ENCODE measurements at places on chromosomes 7 and 10.

DNA sequence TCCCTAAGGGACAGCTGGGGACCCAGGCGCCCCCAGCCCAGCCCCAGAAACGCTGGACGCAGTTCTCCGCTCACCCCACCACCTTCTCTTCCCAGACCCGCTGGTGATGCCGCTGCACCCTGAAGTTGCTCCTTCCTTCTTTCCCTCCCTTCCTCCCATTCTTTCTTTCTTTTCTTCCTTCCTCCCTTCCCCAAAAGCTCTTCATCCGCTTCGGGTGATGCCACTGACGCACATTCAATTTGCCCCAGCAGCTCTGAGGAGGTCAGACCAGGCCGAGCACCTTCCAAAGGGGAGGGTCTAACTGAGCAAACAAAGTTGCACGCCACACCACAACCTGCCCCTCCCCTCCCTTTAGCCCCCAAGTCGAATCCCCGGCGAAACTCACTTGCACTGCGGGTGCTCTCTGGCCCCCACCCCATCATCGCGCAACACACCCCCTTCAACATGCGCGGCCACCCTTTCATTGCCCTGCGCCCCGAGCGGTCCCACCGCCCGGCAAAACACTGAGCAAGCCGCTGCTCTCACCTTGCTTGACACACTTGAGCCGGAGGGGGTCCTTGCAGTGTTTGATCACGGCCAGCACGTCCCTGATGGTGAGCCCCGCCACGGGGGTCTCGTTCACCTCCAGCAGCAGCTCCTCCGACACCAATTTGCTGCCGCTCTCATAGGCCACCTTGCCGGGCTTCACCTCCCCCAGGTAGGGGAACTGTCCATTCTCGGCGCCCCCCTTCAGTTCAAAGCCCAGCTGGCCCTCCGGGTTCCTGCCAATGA is 787 bp downstream of the MAGI2 start:
- DNase-seq, result no peak

- DNase-seq, result no peak
Observed at GRCh38 chr10:34778237-34778636, 36.9 kb downstream of the PARD3 start.

- DNase-seq, result no peak
Observed at GRCh38 chr10:72263613-72264241, 10.0 kb upstream of the DDIT4 start.

DNA sequence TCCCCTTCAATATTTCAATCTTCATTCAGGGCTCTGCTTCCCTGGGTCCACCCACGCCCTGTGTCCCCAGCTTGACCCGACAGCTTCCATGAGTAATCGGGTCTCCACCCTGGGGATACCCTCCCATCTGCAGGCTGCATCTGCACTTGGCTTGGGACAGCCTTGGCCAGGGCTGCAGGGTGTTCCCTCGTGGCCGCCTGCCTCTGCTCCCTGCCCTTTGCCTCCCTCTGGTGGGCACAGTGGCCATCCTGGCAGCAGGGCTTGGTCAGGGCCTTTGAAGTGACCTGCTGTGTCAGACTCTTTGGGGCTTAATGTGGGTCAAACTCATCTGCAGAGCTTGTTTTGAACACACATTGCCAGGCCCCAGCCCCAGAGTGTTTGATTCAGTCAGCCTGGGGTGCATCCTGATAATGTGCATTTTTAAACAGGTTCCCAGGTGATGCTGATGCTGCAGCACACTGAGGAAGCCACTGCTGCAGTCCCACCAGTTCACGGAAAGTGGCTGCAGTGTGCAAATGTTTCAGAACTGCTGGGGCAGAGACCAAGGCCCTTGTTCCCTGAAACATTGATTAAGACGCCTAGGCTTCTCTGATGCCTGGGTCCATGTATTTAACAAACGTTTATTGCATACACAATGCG is 80.7 kb upstream of the SEC61G start:
- DNase-seq, result no peak

- DNase-seq, result no peak
Observed at GRCh38 chr10:79005126-79005810, 63.5 kb upstream of the ZMIZ1 start.

DNA sequence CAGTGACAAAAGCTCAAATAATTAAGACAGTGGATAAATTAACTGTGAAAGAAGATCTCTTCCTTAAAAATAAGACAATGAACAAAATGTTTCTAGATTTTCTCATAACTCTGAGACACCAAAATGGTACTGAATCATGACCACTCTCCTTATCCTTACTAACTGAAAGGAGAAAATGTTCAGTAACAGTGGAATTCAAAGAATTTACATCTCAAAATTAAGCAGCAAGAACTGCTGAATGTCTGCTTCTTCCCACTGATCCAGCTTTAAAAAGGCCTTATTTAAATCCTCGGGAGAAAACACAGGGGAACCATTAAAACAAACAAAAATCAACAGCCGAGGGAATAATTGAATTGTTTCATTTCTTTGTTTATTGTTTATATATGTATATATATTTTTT is 27.3 kb upstream of the PLXDC2 start:
- DNase-seq, result no peak

GRCh38 chr7:96169439-96169838 is 152.5 kb downstream of the SLC25A13 start:
- DNase-seq, result no peak

- DNase-seq, result no peak
Observed at GRCh38 chr10:12934777-12935176, 66.7 kb downstream of the CCDC3 start.

GRCh38 chr7:82036146-82036886 is 266.5 kb upstream of the HGF start:
- DNase-seq, result no peak

DNA sequence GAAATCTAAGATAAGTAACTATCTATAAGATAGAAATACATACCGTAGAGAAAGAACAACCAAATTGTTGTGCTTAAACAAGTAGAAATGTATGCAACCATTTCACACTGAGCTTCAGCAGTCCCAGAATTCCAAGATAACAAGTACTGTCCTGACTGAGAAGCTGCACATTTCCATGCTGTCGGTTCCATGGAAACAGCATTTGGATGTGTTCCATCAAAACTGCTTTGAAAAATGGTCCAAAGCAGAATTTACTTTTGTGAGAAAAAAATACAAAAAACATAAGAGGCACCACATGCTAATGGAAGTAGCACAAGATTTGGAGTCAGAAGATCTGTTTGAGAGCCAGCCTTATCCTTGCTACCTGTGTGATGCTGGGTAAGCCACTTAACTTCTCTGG is 92.6 kb downstream of the MTERF1 start:
- no peak for DNase-seq

DNA sequence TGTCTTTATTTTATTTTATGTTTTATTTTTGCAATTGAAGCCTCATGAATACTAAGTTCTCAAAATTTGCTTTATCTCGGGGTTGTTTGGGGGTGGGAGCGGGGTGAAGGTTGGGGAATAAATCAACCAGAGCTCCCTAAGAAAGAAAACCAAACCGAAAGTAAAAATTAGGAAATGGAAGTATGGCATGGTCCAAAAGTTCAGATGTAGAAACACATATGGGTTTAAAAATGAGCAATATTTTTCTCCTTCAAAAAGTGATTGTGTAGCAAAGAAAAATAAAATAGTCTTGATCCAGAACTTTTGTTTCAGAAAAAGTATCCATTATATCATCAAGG is 177.4 kb upstream of the PLXDC2 start:
- no peak for DNase-seq

GRCh38 chr10:91694170-91694794 is 61.4 kb upstream of the PPP1R3C start:
- no peak for DNase-seq

DNA sequence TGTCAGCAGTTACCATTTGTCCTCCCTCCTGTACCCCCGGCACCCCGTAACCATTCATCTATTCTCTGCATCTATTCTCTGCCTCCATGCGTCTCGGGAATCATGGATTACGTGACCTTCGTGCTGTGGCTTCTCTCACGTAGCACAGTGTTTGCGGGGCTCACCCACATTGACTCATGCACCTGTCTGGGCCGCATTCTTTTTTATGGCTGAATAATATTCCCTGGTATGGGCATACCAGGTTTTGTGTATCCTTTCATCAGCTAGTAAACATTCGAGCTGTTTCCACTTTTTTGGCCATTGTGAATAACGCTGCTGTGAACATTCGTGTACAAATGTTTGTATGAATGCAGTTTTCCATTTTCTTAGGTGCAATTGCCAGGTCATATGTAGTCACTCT is 17.7 kb downstream of the CUX1 start:
- no peak for DNase-seq

- no peak for DNase-seq
Observed at GRCh38 chr7:75738604-75738974, at the start of gene HIP1. HIP1 (minus strand) TSS chr7:75738941; CDS start chr7:75738920, 21 bp downstream.

GRCh38 chr10:80701706-80702105 is 164.0 kb downstream of the SH2D4B start:
- DNase-seq, result no peak

DNA sequence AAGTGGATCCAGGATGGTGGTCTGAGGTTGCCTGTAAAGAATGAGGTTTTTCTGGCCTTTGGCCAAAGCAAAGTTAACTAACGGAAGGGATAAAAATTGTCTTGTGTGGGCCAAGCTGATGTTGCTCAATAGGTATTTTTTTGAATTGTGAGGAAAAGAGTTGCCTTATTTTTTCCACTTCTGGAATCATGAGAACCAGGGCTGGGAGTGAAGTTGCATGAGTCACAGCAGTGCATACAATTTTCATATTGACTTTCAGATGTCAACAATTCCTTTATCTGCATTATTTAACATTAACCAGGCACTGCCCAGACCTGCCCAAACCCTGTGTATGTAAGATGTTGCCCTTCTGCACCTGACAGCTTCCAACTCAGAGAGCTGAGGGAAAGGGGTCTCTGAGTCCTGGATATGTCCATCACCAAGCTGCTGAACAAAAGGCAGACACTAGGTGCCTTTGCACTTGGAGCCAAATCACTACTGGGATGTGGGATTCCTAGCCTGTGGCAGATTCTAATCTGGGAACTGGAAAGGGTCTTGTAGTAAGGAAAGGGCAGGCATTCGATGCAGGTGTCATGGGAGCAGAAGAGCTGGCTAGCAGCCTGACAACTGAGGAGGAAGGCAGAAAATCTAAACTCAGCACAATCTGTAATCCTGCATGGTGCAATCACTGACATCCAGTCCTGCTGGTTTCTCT is 52.3 kb upstream of the SLC35B4 start:
- DNase-seq, result no peak

DNA sequence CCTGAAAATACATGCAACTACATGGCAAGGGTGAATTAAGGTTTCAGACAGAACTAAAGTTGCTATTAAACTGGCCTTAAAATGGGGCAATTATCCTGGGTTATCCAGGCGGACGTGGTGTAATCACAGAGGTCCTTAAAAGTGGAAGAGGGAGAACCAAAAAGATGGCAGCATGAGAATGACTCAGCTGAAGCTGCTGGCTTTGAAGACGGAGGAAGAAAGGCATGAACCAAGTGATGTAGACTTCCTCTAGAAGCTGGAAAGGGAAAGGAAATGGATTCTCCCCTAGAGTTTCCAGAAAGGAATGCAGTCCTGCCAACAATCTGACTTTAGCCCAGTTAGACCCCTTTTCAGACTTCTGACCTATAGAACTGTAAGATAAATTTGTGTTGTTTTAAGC is 27.0 kb upstream of the UBN2 start:
- no peak for DNase-seq

DNA sequence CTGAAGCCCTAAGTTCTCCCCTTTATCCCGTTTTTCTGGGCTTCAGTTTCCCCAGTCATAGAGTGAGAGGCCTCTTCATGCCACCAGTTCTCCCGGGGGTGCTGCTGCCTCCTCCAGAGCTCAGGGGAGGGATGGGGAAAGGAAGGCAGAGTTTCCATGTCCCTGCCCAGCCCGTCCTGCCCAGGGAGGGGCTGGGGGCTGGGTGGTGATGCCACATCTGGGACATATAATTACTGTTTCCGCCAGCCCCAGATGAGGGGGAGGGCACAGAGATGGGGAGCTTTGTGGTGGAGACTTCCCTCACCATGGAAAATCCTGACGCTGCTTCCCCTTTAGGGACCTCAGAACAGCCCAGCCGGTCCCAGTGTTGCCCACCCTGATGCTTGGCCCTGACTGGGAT is 4.1 kb downstream of the AQP1 start:
- no peak for DNase-seq

GRCh38 chr10:117948493-117948892 is 98.2 kb downstream of the RAB11FIP2 start:
- no peak for DNase-seq

DNA sequence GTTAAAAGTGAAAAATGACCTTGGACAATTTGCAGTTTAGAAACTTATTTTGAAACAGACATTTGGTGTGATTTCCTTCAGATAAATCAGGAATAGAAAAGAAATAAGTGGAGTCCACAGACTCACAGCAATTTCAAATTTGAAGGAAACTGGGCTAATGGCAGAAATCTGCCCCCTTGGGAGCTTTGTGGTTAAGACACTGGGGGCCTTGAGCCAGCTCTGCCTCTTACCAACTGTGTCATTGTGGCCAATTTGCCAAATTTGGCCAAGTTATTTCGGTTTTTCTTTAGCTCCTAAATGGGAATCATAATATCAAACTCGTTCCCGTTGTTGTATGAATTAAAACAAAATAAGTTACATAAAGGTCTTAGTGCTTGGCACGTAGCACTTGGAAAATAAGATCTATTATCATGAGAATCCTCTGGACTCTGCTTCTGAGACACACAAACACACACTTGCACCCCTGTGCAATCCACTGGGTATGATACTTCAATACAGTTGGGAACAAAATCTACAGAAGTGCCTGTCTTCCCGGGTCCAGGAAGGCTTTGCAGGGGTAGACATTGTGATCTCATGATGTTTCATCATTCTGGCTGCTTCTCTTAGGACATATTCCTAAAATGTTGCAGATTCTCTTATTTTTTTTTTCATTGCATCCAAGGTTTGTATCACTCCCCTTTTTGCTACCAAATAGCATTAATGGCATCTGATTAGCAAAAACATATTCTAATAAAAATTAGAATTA is 4.9 kb downstream of the ARMC3 start:
- no peak for DNase-seq

DNA sequence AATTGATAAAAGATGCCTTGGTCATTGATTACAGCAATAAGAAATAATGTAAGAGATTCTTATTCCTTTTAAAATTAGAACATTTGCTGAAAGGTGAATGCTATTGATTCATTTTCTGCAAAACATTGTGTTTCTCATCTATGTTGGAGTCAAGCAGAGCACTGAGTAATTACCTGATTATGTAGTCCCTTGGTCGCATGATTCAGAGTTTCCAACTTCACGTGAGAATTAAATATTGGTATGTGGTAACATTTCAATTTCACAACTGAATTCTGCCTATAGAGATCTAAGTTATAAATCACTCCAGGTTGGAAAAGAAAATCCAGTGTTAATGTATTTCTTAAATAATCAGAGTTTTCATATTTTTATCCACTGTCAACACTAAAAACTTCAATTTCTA is 701.4 kb downstream of the PHTF2 start:
- DNase-seq, result no peak

DNA sequence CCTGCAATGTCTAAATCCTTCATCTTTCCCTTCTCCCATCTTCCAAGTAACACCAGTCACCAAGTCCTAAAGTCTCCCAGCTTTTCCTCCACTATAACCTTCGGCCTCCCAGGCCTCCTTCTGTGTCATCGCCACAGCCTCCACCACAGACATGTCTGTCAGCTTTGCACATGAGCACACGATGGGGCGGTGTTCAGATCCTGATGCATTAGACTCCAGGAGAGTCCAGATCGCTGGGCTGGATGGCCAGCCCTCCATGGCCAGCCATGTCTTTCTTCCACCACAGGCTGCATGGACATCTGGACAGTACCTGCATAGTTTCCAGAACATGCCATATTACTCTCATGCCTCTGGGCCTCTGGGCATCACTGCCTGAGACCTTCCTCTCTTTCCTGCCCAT is 974.2 kb upstream of the ZNF722 start:
- no peak for DNase-seq

Measured in stimulated activated CD8-positive, alpha-beta memory T cell treated with anti-CD3 and anti-CD28 coated beads, Interleukin-4, amount 100 ng/mL, for 1 hour (primary cell).